ENCODE measurements at places on chromosomes 13 and 19.

GRCh38 chr19:6464070-6464873 lies at the start of gene CRB3:
Gene CRB3, plus strand, starts transcription at chr19:6464271. Its CDS starts 431 bp downstream, at chr19:6464702.
- no peak for DNase-seq

DNA sequence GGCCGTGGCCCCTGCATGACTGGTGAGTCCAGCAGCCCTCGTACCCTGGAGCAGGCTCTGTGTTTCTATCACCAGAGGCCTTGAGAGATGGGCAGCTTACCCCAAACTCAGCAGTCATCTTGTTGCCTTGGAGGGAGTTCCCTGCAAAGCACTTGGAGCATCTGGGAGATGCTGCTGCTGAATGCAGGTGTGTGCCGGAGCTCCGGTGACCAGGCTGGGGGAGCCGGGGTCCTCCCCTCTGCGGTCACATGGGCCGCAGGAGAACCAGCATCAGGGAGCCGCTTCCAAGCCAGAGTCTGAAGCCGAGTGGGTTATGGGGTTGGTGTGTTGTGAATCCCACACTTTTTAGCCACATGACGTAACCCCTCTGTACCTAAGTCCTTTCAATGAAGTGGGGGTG lies 82.8 kb downstream of the TEX29 start:
- no peak for DNase-seq

DNA sequence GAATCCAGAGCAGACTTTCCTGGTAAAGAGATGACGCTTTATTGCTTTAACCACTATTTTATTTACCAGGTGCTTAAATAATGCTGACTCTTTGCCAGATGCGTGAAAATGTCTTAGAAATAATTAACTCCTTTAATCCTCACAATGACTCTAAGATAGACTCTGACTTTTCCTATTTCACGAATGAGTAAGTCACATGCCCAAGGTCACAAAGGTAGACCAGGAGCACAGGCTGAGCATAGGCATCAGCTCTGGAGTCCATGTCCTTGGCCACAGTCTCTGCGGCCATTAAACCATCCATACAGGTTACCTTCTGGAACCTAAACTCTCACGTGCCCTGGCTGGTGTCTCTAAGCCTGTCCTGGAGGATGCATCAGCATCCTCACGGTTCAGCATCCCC lies 87.3 kb downstream of the ERCC5 start:
- no peak for DNase-seq

- no peak for DNase-seq
Measured at GRCh38 chr13:78520425-78520824, 82.9 kb downstream of the POU4F1 start.
